ENCODE measurements at places on chromosomes 7 and 10.

DNA sequence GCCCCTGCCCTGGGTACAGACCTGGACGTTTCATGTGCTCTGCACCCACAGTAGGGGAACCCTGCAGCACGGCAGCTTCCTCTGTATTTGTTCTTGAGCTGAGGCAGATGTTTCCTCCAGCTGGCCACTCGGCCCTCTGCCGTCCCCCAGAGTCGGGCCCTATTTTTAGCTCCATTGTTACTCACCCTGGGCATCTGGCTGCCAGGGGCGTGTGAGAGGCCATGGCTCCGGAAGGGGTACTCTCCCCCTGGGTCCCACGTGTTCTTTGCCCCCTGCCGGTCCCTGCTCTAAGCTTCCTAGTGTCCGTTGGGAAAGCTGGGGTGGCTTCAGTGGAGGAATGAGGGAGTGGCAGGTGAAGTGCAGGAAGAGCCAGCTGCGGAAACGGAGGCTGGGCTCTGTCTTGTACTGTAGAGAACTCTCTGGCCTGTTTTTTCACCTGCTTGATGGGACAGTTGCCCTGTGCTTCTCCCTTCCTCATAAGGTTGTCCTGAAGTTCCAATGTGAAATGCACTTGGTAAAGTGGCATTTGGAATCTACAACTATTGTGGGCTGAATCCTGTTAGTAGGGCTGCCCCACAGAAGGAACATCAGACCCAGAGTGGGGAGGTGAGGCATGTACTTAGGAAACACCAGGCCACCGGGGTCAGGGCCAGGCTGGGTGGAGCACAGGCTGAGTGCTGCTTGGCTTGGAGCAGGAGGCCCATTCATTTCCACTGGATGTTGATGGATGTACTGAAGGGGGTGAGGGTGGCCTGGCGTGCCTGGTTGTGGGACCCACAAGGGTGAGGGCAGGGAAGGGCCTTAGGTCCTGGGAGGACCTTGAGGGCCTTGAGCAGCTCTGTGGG, 30.6 kb downstream of the PALD1 start:
- no peak for DNase-seq

- no peak for DNase-seq
Observed at GRCh38 chr7:75737856-75738603, 711 bp downstream of the HIP1 start.

GRCh38 chr10:131690805-131691239, 210.0 kb upstream of the PPP2R2D start:
- no peak for DNase-seq

DNA sequence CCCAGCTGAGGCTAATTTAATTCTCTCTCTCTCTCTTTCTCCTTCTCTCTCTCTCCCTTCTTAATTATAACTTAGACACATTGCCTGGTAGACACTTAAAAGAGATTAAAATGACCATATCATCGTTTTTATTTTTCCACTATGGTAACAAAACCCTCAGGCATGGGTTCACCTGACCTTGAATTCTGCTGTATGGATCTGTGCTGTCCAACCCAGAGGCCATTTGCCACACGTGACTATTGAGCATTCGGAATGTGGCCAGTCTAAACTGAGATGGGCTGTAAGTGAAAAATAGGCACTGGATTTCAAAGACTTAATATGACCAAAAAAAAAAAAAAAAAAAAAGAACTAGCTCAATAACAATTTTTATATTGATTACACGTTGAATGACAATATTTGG, 93.6 kb downstream of the NHLRC2 start:
- no peak for DNase-seq

DNA sequence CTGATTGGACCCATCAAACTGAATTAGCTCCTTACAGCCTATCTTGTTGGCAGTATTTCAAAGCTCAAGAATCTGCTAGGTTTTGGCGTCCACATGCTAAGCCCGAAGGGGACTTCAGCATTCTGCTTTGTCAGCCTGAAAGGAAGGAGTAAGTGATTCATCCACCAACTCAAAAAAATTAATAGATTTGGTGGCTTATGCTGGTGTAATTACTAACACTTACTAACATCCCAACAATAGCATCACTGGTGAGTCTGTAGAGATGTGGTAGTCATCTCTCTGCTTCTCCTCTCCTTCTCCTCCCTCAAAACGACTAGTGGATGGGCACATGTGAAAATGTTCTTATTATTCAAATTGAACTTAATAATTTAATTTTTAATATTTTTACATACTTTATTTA, 53.8 kb upstream of the EGR2 start:
- no peak for DNase-seq

DNA sequence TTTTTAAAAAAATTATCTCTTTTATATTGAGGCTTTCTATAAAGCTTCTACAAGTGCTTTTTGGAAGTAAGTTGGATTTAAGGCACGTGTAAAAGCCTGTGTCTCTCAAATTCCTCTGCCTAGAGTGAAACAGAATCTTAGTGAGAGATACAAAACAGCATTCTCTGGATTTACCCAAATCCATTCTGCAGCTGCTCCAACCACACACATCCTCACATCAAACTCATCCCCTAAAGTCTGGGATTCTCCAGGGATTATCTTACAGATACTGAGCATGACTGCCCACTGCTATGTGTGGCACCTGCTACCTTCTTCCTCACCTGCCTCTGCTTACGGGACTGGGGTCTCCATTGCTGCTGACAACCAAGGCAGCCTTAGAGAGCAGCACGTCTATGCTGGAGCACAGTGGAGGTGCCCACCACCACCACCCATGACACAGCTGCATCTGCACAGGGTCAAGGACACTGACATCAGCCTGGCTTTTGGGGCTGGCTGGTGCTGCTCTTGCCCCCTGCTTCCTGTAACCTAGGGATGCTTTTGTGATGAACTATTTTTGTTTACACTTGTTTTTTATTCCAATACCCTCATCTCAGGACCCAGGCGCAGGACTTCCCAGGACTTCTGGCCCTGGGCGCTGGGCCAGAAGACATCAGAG, 139.2 kb upstream of the NAMPT start:
- no peak for DNase-seq

- no peak for DNase-seq
Observed at GRCh38 chr7:37765421-37765829, 81.9 kb downstream of the GPR141 start.

- no peak for DNase-seq
Observed at GRCh38 chr10:122658356-122659049, 41.1 kb downstream of the C10orf120 start.

DNA sequence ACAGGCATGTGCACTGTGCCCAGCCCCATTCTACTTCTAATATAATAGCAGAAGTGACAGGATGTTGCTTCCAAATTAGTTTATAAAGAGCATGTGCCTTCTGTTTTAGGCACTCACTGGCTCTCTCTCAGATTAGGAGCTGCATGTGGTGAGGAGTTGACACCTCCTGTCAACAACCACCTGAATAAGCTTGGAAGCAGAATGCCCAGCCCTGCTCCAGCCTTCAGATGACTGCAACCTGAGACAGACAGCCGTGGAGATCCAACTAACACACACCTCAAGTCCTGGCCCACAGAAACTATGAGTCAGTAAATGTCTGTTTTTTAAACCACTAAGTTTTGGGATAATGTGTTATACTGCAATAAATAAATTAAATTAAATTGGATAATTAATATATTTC, 54.5 kb downstream of the PARD3 start:
- DNase-seq, result no peak

DNA sequence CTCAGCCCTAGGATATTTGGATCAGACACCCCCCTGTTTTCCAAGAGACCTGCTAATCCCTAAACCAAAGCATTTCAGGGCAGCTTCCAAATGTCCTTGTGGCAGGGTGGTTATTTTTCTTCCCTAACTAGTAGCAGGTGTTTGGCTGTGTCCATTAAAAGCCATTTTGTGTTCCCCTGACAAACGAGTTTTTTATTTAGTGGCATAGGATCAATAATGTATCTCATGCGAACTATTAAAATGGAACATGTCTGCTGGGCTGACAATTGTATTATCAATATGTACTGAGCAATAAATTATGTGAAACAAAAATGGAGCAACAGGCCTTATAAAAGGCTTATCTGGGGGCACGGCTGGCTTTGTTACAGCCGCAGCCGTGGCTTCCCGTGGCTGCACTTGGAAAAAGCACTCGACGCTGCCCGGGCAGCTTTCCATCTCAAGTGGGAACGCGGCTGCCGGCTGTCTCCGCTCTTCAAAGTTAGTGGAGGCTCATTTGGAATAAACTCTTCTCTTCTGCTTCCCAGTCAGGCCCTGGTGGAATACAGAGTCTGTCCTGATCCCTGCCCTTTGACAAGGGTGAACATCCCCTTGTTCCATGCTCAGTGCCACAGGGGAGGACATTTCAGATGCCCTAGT, 554.3 kb downstream of the TYW1 start:
- DNase-seq, result no peak

DNA sequence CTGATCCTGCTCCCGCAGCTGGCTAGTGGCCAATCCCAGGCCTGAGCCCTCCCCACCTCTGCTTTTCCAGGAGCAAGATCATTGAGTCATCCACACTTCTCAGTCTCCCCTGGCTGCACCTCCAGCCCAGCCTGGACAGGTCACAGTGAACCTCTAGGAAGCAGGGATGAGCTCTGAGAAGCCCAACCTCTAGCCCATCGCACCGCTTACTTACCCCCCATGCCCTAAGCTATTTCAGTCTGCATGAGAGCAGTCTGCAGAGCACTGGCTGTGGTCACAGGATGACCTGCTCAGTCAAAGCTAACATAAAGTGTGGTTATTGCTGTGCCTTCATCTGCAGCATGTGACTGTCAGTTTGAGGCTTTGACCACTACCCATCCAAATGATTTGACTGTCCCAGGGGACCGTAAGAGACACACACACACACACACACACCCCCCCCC, 129.2 kb downstream of the SORBS1 start:
- DNase-seq, result no peak

DNA sequence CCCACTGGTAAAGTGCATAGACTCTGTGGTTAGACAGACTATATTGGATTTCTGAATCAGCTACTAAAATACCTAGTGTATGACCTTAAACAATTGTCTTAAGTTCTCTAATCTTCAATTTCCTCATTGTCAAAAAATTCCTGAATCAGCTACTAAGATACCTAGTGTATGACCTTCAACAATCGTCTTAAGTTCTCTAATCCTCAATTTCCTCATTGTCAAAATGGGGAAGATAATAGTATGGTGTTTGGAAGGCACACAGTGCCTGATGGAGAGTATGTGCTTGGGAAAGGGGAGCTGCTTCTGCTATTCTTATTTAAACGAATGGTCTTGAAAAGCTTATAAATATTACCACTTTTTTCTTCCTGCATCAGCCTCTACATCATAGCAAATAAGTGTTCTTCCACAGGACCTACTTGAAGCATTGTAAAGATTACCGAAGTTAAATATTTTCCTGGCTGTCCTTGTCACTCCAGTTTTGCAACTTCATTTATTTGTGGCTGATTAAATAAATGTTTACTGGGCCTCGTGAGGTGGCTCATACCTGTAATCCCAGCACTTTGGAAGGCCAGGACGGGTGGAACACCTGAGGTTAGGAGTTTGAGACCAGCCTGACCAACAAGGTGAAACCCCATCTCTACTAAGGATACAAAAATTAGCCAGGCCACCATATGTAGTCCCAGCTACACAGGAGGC, 64.4 kb upstream of the ITGA8 start:
- no peak for DNase-seq

DNA sequence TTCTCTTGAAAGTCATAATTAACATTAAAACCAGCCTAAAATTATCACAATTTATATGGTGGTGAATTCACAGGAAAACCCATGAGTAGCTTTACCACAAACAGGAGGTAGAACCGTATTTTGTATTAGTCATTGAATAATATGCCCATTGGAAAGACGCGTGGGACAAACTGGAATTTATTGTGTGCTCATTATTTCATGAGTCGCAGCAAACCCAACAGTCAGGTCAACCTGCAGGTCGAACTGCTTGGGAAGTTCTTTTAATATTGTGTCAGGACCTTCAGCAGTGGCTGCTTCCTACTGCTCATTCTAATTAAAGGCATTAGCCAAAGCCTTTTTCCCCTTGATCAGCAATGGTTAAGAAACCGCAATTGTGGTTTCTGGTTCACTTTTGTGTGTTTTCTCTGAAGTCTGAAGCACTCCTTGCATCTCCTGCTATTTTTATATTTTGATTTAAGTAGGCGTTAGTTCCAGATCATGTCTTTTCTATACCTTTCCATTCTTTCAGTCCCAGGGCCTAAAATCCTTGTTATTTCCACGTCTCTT, 100.1 kb downstream of the RAB11FIP2 start:
- DNase-seq, result no peak

DNA sequence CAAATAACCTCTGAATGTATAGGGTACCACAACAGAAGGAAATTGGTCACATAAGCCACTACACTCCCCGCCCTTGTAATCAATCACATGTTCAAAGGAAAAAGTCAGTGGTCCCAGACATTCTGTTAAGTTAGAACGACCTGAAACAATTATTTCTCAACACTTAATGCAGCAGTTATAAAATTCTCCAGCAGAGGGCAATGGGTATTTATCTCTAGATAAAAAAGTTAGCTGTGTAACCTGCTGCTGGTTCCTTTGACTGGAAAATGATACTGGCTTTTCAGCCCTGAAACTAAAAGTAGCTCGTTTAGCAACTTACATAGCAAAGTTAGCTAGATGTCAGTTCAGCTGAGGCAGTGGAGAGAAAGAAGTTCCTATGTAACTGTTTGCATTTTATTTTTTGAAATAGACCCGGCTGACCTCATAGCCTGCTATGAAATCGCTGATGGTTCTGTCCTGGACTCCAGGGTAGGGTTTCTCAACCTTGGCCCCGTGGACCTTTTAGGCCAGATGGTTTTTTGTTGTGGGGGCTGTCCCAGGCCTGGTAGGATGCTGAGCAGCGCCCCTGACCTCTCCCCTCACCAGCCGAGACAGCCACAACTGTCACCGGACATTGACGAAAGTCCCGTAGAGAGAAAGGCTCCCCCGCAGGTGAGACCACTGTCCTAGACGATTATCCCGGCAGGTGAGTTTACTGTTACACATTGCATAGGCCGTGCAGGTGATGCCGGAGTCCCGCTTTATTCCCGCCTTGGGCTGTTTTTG, 40.2 kb upstream of the PROSER2 start:
- no peak for DNase-seq

DNA sequence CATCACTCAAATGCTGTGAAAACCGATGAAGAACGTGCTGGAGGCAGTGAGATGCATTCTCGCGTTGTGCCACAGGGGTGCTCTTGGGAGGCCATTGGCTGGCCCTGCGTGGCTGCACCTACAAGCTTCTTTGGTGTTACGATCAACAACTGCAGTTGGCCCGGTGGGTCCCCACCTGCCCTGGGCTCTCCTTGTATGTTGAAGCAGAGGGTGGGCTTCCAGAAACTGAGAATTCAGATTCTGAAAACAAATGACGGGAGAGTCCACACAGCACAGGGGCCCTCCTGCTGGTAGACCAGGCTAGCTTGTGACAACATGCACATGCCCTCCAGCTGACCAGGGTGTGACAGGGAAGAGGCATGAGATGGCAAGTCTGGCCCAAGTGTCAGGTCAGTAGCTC, 23.7 kb upstream of the DDC start:
- DNase-seq, result no peak

DNA sequence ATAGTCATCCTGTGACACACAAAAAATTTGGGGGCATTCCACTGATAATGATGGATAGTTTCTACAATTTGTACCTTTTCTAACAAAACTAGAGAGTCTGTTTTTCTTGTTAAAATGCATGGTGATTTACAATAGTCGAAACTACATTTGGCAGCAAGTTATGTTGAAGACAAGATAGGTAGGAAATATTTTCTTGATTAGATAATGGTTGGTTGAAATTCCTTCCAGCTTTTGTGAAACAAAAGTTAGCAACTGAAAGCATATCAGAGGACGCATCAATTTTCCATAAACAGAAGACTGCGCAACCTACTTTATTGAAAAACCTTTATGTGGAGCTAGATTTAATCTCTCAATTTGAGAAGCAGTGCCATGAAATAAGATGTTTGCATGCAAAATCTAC, 155.8 kb upstream of the GLI3 start:
- DNase-seq, result no peak

All from AG04449 (cell line).